ENCODE measurements at places on chromosomes 2 and 18.

DNA sequence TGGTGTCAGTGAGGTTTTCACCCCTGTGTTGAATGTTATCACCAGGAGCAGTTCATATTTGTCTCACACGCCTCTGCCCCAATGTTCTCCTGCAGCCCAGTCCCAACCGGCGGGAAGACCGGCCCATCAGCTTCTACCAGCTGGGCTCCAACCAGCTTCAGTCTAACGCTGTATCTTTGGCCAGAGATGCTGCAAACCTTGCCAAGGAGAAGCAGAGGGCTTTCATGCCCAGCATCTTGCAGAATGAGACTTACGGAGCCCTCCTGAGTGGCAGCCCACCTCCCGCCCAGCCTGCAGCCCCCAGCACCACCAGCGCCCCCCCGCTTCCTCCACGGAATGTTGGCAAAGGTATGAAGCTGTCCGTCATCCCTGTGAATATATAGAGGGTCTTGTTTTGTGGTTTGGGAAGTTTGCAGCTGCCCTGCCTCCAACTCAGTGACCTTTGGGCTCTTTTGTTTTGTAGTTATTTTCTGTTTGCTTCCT lies 35.1 kb downstream of the ITGB1BP1 start:
- no peak for DNase-seq

DNA sequence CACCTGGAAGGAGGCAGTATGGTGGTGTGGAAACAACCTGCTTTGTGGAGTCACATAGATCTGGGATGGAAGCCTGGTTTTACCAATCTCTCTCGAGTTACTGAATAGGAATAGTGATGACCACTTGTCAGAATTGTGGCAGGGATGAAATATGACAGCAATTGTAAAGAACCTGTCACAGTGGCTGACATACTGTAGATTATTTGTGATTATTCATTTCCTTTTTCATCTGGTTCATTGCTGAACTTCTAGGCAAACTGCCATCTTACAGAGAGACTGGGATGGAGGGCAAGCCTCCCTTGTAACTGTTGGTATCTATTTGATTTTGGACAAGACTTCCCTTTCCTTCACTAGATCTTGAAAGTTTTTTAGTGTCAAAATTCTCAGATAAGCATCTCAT lies 42.0 kb downstream of the FMNL2 start:
- DNase-seq: no peak

DNA sequence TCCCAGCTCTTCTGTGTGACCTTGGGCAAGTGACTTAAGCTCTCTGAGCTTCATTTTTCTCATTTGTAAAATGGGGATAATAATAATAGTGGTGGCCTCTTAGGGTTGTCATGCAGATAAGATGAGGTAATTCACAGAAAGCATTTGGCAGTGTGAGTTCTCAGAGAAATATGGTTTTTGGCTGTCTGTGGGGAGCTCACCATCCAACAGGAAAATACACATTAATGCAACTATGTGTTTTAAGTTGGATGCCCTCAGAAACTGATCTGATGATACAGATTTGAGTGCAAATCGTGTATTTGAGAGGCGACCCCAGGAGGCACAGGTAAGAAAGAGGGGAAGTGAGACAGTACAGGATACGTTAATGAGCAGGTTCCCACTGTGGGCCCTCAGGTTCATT lies 56.1 kb upstream of the SPRED2 start:
- no peak for DNase-seq

- no peak for DNase-seq
Measured at GRCh38 chr18:23824240-23824639, 135.0 kb downstream of the LAMA3 start.

DNA sequence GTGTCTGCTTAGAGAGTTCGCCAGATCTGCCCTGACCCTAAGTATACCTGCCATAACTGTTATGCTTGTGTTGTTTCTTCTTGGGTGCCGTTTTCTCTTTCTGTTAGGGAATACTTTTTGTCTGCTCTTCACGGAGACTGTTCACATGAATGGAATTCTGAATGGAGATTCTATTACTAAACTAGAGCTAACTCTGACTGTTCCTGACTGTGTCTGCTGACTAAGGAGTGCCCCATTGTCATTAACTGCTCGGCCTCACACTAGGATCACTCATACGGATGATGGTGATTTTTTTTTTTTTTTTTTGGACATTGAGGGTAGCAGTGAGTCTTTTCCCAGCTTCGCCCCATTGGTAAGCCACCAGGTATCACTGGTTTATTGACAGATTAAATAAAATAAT lies 104.8 kb upstream of the SLC8A1 start:
- DNase-seq: no peak

DNA sequence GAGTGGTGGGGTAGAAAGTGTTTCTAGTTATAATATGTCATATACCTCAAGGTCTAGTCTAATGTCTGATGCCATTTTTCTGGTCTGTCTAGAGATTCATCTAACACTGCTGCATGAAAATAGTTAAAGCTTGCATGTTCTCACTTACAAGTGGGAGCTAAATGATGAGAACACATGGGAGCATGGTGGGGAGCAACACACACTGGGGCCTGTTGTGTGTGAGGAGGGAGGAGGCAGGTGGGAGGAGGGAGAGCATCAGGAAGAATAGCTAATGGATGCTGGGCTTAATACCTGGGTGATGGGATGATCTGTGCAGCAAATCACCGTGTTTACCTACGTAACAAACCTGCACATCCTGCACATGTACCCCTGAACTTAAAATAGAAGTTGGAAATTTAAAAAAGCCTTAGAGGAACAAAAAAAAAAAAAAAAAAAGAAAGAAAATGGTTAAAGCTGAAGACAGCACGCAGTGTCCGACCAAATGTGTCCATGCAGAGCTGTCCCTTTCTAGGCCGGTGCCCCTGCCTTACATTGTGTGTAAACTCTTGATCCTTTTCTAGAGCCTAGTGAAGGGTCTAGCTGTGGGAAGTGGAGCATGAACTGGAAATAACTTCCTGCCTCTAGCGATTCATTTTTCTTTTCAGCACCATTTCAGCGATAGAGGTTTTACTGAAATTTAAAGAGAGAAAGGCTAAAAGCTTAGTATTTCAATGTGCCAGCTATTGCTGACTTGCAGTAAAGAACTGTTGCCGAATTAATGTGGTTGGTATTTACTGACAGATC lies 94.0 kb downstream of the FMNL2 start:
- no peak for DNase-seq

GRCh38 chr2:241066171-241066892 lies 35.8 kb downstream of the MTERF4 start:
- no peak for DNase-seq

GRCh38 chr2:182980115-182980514 lies 58.1 kb downstream of the NCKAP1 start:
- peak; percentile 79 for DNase-seq

DNA sequence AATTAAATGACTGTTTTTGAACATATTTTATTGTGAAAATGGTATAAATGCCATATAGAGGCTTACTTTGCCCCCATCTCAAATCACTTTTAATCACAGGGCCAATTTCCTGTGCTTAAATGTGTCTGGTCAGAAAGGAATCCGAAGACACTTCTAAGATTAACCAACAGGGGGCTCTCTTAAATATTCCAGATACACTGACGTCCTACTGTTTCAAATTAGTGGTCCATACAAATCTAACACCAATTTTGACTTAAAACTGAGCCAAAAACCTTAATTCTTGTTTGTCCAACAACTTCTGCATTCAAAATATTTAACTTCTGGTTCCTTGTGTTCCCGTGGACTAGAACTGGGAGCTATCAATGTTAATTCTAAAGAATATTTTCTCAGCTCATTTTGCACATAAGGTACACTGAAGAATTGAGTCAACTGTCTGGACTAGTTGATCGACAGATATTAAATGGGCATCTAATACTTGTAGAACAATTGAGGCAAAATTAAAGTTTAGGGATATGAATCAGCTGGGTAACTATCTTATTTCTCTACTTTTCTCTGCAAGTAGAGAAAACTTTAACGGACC lies 557.5 kb downstream of the ARHGAP15 start:
- DNase-seq: peak; percentile 13

GRCh38 chr18:5975111-5976002 lies 80.0 kb upstream of the TMEM200C start:
- no peak for DNase-seq

DNA sequence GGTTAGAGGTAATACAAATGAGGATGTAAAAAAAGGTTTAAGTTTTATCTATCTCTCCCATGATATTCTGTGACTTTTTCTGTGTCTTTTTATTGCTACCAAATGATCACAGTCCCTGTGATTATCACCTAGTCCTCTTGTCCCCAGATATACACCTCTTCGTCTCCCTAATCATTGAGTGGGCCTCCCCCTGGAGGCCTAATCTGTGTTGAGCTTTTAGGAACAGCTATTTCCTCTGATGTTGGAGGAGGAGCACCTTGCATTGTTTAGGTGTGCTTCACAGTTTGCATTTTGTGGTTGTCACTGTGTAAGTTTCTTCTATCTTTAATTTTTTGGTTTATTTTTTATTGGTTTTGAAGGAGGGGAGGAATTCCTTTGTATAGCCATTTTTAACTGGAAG lies 33.3 kb downstream of the CCDC85A start:
- no peak for DNase-seq

GRCh38 chr2:211270257-211270656 lies 713.9 kb downstream of the CPS1 start:
- DNase-seq: no peak

- DNase-seq: no peak
Measured at GRCh38 chr2:54999182-54999581, 51.1 kb downstream of the RTN4 start.

GRCh38 chr2:28993206-28993960 lies 12.3 kb downstream of the TOGARAM2 start:
- DNase-seq: no peak

DNA sequence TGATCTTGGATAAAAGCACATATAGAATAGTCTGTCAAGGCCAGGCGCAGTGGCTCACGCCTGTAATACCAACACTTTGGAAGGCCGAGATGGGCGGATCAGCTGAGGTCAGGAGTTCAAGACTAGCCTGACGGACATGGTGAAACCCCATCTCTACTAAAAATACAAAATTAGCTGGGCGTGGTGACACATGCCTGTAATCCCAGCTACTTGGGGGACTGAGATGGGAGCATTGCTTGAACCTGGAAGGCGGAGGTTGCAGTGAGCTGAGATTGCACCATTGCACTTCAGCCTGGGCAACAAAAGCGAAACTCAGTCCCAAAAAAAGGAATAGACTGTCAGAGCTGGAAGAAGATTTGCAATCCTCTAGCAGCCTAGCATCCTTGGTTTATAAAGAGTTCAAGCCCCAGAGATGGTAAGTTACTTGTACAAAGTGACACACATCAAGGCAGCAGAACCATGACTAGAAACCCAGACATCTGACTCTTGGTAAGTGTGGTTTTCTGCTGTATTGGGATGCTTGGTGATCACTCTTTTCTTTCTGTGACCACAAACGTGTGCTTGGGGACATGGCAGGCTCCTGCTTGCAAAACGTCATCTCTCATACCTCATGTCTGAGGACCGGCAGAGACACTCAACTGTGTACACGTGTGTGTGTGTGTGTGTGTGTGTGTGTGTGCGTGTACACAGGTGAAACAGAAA lies 69.0 kb downstream of the OSBPL6 start:
- no peak for DNase-seq

- DNase-seq: no peak
Measured at GRCh38 chr2:73091696-73092095, 20.2 kb upstream of the SFXN5 start.

GRCh38 chr2:164979113-164979512 lies 23.8 kb upstream of the SLC38A11 start:
- no peak for DNase-seq

DNA sequence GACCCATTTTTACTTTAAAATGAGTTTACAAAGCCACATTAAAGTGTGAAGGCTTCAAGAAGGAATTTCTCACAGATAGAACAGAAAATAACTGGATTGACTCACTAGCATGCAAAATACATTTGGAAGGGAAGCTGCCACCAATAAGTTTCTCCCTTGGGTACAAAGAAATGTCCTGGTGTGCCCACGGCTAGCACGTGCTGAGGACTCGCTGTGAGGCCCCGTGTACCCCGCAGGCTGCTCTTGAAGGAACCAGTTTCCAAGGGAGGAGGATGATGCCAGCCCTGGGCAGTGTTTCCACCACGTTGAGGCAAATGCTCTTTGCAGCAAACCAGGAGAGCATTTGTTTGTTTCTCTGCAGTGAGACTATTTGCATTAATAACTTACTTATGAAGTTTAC lies 207.3 kb downstream of the SH3RF3 start:
- no peak for DNase-seq

DNA sequence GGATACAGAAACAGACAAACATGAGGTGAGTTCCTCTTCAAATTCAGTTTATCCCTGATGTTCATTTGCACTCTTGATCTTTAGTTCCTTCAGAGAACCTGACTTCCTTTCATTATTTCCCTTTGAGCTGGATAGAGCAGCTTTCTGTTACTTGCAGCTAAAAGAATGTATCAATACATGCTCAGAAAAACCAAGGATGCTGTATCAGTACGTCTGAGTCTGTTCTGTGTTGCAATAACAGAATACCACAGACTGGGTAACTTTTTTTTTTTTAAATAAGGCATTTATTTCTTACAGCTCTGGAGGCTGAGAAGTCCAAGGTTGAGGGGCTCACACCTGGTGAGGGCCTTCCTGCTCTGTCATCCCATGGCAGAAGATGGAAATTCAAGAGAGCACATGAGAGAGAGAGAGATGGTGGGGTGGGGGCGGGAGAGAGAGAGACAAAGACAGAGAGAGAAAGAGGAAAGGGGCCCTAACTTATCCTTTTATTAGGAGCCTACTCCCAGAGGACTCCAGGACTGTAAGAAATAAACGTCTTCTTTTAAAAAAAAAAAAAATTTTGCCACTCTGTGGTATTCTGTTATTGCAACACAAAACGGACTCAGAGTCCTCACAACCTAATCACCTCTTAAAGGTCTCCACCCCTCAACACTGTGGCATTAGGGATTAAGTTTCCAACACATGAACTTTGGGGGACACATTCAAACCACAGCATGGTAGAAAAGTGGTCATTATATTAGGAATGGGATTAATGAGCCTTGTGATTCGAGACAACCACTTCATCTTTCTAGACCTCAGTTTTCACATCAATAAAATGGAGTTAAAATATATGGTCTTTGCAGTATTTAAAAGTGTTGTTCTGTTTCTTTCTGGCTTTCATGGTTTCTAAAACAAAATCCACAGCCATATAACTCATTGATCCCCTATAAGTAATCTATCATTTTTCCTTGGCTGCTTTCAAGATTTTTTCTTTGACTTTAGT lies 18.4 kb upstream of the SELENOI start:
- no peak for DNase-seq

GRCh38 chr18:74281011-74281979 lies 10.5 kb downstream of the CYB5A start:
- DNase-seq: no peak

- DNase-seq: no peak
Measured at GRCh38 chr2:172643142-172643541, 87.3 kb downstream of the PDK1 start.

DNA sequence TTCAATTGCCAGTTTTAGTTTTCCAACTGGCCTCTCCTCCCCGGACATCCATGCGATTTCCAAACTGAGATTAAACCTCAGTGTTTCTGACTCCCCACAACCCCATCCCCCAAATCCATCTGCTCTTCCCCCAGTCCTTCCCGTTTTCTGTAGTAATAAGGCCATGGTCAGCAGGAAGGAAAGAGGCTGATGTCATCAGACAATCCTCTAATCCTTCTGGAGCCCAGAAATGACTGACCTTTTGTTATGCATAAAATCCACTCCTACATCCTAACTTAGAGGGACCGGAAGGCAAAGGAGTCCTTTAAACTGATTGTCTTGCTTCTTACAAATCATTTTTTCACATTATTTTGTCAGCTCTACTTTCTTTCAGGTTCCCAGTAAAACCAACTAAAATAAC lies 155.8 kb downstream of the INO80D start:
- no peak for DNase-seq

All from hippocampal formation (tissue), 2 donors.